NCI-H1092 treated with DMSO at 0.1 percent for 48 hours (cell line): ENCODE measurements at places on chromosomes 6 and 20.

DNA sequence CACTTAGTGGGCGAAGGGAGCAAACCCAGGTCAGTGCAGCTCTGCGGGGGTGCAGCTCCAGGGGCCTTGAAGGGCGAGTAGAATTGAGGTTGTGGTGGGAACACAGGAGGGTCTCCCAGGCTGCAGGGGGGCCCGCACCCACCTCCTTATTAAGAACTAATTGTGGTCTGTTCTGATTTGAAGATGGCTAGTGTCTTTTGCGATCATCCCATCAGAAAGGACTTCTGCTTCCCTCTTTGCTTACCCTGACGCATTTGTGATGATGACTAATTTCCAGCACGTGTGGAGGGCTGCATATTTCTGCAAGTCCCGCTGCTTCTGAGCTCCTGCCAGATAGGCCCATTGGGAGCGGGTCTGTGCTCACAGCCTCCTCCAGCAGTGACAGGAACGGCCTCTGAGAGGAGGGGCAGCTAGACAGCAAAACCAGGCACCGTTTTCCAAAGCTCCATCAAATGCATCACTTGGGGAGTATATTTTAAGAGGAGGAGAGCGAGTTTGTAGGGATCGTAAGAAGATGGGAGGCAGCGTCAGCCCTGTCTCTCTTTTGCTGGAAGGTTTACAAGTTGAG lies 268.9 kb downstream of the CDH4 start:
- no peak for DNase-seq

DNA sequence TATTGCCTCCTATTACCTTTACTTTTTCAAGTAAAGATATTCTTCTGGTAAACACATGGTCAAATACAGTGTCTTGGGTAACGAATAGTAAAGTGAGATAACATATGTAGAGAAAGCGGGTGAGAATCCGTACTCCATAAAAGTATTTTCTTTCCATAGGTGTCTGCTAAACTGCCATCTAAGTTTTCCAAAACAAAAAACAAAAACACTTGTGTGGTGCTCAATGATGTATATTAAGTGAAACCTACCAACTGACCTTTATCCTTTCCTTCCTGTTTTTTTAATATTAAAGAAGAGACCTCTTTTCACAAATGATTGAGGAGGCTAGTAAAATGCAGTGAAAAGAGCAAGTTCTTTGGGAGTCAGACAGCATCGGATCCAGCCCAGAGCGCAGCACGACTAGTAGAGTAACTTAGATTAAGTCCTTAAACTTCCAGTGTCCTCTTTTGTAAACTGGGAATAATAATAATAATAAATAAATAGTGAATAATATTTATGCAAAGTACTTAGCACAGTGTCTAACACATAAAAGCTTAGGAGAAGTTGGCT lies 437 bp upstream of the CDKAL1 start:
- no peak for DNase-seq

DNA sequence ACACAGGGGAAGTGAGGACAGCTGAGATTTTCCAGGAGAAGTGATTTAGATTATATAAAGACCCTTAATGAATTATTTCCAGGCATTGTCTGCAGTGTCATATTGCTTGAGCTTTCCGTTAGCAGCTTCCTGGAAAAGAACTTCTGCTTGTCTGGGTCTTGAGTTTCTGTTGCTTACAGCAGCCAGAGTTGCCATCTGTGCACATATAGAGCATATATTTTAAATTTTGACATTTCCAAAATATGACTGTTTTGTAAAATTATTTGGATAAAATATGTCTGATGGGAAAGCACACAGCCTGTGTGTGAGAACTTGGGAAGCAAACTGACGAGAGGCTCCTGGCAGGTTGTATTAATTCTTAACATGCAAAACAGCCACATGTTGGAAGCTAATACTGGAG lies 21.0 kb upstream of the NKX2-2 start:
- no peak for DNase-seq

- DNase-seq, result no peak
These were observed 84.7 kb downstream of the TASP1 start for GRCh38 chr20:13554076-13554475.

DNA sequence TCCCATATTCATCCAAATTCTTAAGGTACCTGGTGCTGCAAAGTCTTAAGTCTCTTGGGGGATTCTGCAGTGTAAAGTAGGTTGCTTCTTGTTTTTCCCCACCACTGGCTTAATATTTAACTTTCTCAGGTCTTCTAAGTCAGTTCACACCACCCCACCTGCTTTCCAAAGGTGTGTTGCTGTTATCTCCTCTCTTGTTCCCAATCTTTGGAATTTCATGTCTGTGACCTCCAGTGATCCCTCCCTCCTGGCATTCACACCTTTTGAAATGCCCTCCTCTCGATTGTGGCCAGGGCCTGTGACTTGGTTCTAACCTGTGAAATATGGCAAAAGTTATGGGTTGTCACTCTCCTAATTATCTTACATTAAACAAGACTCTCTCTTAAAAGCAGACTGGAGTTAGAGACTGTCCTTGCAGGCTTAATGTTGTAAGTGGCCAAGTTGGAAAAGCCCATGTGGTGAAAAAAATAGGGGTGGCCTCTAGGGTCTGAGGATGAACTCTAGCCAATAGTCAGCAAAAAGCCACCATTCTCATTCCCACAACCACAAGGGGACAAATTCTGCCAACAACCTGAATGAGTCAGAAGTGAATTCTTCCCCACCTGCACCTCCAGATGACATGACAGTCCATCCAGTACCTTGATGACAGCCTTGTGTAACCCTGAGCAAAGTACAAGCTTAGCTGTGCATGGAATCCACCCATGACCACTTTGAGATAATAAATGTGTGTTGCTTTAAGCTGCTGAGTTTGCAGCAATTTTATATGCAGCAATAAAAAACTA lies 45.1 kb downstream of the ADGRF1 start:
- no peak for DNase-seq

DNA sequence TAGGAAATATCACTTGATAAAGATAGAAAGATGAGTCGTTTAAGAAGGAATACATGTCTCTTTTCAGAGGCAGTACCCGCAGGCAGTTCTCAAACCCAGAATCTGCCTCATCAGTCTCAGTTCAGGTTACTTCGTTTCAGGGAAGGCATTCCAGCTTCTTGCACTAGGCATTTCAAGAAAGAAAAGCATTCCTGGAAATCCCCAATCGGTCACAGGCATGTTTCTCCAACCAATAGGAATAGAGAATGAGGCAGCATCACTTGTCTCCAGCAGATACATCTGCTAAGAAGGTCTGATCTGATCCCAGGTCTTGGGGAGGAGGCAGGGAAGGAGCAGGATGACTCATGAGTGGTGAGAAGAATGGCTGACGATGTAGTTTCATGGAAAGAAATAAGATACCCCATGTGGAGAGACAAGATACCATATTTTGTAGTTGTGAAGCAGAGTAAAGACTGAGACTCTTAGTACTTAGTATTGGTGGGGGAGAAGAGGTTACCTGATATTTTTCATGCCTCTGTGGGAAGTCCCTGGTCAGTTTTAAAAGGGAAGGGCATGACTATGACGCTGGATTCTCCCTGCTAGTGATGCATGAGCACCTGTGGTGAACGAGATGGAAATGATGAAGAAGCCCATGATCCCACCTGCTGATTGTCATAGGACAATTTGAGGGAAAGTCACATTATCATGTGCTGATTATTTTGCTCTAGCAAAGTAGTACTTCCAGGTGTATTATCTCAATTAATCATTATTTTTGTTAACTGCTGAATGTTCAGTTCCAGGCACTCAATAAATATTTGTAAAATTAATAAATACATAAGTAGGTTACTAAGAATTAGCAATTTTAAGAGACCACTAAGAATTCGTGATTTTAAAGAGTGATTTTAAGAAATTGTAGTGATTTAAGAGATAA lies 20.3 kb upstream of the HLA-DRB1 start:
- DNase-seq, result peak; percentile 1
